ENCODE measurements at places on chromosomes 5 and 9.

DNA sequence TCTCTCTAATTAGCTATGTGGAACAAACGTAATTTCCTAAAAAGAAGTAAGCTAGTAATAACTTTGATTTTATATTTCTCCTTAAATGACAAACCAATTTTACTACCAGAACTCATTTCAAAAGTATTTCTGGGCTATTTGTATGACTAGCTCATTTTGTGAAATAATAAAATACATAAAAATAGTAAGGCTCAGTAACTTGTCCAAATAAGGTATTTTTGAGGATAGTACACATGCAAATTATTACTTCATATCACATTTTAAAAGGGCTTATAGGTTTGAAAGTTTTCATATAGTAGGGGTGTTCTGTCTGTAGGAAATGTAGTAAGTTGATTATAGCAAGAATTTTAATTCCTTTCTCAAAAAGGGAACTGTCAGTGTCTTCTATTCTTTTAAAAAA lies 26.5 kb downstream of the C9orf85 start:
- no peak for DNase-seq

DNA sequence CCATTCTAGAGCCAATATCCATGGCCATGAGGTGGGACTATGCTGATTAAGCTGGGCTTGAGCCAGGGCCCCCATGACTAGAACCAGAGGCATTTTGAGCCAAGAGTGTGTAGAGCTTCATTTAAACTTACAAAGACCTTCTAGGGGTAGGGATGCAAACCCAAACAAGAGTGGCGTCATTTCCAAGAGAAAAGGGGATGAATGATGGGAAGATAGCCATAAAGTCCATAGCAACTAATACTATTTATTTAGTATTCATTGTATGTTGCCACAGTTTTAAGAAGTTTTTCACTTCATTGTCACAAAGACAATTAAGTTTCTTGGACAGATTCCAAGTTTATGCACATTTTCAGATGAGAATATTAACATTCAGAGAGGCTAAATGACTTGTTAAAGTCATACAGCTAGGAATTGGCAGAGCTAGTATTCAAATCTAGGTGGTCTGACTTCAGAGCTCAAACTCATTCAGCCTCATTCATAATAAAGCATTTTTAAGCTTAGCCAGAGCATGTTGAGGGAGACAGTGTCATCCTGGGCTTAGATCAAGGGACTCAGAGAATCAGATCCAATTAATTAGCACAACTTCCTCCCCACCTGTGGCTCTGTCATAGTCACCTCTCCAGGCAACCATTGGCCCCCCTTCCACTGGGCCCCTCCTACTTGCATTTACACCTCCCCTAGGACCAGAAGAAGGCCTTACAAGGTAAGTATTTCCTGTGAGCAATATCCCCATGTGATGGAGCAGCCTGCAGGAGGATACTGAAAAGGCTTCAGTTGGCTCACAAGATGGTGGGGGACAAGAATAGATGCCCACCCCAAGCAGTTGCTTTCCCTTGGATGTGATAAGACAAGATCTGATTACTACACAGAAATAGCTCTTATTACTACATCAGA lies 95.0 kb upstream of the PCSK1 start:
- no peak for DNase-seq

GRCh38 chr9:25613709-25614108 lies 64.5 kb downstream of the TUSC1 start:
- DNase-seq = no peak

GRCh38 chr9:22813529-22813928 lies 366.9 kb downstream of the DMRTA1 start:
- no peak for DNase-seq

DNA sequence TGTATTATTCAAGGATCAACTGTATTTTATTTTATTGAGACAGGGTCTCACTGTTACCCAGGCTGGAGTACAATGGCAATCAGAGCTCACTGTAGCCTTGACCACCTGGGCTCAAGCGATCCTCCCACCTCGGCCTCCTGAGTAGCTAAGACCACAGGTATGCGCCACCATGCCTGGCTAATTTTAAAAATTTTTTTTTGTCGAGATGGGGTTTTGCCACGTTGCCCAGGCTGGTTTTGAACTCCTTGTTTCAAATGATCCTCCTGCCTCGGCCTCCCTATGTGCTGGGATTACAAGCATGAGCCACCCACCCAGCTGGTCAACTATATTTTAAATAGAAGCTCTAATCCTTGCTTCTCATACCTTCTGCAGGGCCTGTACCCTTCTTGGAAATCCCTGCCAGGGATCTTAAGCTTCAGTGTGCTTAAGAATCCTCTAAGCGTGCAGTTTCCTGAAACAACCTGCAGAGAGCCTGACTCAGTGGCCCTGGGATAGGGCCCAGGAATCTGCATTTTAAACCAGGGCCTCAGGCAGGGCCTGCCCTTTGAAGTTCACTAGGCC lies 2.9 kb downstream of the AKNA start:
- no peak for DNase-seq

DNA sequence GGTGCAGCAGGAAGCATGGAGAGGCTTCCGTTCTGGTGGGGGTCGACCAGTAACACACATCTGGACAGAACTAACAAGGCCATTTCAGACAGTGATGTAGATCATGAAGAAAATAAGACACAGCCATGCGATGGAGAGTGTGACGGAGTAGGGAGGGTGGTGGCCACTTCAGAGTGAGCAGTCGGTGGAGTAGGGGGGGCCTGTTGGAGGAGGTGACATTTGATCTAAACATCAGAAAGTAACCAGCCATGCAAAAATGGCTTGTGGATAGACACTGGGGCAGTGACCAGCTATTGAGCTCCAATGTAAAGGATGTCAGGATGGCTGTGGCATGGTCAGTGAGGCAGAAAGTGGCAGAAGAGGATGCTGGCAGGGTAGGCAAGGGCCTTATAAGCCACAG lies 65.9 kb downstream of the PPARGC1B start:
- DNase-seq = no peak

DNA sequence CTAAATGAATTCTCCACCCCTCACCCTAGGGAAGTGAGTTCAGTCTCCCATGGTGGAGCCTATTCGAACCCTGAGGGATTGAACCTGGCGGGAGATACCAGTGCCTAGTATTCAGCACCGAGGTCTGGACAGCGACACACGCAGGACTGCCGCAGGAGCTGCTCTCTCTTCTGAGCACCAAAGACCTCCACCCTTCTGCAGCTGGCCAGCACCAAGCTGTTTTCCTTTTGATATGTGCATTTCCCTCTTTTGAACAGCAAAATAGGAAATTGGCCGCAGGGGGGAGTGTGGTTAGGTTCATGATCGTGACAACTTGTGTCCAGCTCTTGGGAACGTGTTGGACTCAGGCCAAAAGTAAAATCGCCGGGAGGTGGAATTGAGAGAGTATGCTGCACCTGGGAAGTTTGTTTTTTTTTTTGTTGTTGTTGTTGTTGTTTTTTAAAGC lies 1.2 kb upstream of the PCSK1 start:
- DNase-seq = peak; percentile 24

- DNase-seq = no peak
Measured at GRCh38 chr9:7228726-7229125, 471.0 kb downstream of the KDM4C start.

- DNase-seq = peak; percentile 62
Measured at GRCh38 chr9:129954868-129955550, 88.0 kb downstream of the FNBP1 start.

- DNase-seq = no peak
Measured at GRCh38 chr9:35859310-35859989, 10.8 kb downstream of the OR13J1 start.

DNA sequence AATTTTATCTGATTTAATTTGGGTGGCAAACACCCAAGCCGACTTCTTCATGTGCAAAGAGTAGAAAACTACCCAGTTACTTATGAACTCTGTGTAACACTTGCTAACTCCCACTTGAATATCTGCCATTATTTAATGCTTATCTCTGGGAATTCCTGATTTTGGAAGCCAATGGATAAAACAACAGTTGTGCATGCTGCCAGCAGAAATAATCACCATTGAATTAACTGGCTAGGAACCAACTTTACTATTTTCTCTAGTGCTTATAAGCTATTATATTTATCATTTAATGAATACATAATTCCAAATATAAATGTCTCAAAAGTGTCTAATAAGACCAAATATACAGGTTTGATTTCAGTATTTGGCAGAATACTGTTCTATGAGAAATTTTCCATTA lies 85.7 kb downstream of the IZUMO3 start:
- DNase-seq = no peak

DNA sequence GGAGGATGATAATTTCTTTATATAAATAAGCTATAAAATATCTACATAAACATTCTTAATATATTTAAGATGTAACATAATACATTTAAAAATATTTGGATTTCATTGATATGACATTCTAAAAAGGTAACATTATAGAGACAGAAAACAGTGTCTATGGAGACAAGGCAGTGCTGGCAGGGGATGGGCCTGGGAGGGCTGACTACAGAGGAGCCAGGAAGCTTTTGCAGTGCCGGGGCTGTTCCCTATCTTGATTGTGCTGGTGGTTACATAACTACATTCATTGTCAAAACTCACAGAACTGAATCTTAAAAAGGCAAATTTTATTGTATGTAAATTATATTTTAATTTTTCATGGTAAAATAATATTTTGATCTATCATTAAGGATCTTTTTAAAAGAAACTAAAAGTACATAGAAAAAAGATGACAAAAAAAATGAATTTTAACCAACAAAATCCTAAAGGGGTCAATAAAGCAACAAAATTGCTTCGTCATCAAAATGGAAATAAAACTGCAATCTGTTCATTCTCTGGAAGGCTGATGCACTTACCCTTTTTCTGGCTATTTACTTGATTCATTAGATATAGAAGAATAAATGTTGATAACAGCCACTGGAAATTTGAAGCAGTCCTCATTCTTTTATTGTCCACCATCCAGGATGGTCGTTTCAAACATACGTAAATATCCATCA lies 26.3 kb downstream of the LIFR start:
- no peak for DNase-seq

Measured in GDM1 (cell line).